Stimulated activated CD4-positive, alpha-beta T cell treated with anti-CD3 and anti-CD28 coated beads, Interleukin-15, amount 100 ng/mL, for 1 hour (primary cell): ENCODE measurements at places on chromosomes 11 and 22.
A peak's percentile ranks its signal among the peaks of the same experiment; 100 is the strongest.

DNA sequence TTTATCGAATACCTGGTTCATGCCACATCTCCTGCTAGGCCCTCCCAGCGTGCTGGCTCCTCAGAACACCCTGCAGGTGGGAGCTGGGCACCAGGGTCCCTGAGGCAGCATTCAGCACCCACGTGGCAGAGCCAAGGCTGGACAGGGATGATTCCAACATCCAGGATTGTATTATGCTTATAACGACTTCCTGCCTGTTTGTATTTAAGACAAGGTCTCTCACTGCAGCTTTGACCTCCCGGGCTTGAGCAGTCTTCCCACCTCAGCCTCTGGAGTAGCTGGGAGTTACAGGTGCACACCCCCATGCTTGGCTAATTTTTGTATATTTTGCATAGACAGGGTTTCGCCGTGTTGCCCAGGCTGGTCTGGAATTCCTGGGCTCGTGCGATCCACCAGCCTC lies 64.7 kb upstream of the WNT7B start:
- DNase-seq: no peak

GRCh38 chr22:43996170-43996980 lies 27.7 kb upstream of the PARVB start:
- DNase-seq: peak; percentile 34

DNA sequence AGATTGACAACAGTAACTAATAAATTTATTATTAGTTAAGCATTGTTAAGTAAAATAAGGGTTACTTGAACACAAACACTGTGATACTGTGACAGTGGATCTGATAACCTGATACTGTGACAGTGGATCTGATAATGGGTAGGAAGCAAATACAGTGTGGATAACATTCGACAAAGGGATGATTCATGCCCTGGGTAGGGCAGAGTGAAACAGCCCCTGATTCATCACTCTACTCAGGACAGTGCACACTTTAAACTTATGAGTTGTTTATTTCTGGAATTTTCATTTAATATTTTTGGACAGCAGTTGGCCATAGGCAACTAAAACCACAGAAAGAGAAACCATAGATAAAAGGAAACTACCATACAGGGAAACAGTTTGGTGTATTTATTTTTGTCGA lies 60.8 kb upstream of the CTSC start:
- no peak for DNase-seq

GRCh38 chr11:94338651-94339050 lies 34.3 kb downstream of the IZUMO1R start:
- DNase-seq: no peak

- no peak for DNase-seq
Measured at GRCh38 chr11:117909611-117910382, 19.4 kb downstream of the TMPRSS13 start.

DNA sequence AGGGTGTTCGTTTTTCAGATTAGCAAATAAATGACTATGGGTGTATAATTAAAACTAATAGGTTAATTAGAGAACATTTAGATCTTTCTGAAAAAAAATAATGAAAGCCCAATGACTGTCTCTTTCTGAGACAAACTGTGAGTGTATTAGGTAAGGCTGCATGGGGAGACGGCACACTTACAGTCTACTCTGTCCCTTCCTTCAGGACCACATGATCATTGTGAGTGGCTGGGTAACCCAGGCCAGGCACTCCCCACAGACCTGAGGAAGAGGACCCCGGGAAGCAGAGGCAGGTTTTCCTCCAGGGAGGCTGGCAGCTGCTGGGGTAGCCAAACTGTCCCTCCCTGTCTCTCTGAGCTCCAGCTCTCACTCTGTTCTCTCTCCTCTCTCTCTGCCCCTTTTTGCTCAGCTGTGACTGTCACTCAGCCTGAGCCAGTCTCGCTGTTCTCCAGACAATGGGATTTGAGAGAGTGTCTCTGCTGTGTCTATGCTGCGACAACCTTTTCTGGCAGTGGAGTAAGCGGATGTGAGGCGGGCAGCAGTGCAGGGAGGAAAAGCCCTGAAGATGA lies 83.1 kb upstream of the NCAM1 start:
- DNase-seq: no peak

GRCh38 chr11:113289431-113290187 lies 24.8 kb upstream of the TTC12 start:
- DNase-seq: peak; percentile 58

DNA sequence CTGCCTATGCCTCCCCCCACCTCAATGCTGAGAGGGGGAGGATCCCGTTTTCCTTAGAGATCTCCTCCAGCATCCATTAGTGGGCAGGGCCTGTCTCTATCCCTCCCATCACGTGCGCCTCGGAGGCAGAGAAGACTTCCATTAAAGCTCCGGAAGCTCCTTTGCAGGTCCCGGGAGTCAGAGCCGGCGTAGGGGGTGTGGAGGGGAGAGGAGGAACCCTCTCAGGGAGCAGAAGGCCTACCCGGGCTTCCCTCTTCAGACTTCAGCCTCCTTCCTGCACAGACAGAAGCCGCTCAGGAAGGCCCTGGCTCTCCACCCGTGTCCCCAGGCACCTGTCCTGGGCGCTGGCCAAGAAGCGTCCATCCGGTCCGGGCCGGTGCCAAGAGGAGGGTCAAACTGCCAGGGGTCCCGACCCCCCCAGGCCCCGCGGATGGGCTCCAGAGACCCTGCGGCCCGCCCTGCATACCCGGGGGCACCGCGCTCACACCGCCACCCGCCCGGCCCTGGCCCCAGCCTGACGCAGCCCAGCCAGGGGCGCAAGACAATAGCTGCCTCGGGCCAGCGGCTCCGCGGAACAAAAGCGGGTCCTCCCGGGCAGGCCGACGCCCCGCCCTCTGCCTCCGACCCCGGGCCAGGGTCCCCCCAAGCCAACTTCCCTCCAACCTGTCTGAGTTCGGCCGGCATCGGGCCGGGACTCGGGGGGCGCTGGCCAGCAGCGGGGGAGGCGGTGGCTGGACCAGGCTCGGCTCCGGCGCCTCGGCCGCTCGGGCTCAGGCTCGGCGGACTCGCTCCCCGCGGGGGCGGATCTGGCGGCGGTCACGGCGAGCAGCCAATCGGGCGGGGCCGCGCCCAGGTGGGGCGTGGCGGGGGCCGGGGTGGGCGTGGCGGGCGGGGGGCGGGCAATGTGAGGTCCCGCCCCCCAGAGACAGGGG lies 29.9 kb downstream of the ARVCF start:
- DNase-seq: peak; percentile 45

GRCh38 chr11:132106096-132106982 lies 735.9 kb downstream of the NTM start:
- no peak for DNase-seq

DNA sequence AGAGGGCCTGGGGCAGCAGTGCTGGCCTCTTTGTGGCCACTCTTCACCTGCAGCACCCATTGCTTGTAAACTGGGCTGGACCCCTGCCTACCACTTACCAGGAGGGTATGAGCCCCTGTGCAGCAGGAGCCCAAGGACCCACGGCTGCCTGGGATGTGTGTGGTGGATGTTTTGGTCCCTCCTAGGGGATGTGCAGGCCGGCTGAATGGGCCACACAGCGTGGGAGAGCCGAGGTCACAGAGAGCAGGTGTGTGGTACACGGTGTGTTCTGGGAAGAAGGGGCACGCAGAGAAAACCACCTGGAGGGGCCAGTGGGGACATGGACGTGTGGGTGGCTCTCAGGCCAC lies 19.3 kb upstream of the GNB1L start:
- no peak for DNase-seq

GRCh38 chr11:1784761-1785650 lies 21.3 kb upstream of the CTSD start:
- DNase-seq: no peak

DNA sequence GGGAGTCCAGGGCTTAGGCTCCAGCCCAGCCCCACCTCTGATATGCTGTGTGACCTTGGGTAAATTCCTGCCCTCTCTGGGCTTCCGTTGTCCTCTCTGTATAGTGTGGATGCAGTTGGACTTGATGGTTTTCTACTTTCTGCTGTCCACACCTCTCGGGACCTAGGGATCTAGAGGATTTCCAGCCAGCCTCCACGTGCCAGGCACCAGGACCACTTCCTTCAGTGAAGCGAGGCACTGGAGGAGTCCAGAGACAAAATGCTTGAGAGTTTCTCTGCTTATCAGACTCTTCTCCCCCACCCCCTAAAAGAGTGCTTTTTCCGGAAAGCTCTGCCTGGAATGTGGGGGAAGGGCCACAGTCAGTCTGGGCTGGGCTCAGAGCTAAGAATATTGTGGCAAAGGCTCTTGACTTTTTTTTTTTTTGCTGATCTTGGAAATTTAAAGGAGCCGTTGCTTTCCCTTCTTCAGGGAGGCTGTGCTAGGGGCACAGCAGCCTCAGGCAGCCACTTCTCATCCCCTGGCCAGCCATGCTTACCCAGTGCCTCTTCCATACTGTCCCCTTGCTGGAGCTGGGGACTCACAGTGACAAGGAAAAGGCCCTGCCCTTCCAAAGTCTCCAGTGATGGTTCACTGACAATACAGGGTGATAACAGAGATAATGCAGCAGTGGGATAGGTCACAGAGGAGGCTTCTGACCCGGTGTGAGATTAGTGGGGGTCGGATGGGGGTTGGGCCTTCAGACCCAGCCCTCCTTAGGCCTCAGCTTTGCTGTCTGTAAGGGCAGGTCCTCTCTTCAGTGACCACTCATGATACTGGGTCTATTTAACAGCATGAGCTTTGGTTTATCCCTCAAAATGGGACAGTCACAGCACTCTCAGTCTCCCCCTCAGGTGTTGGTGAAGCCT lies 2.9 kb upstream of the SERPINH1 start:
- DNase-seq: no peak

DNA sequence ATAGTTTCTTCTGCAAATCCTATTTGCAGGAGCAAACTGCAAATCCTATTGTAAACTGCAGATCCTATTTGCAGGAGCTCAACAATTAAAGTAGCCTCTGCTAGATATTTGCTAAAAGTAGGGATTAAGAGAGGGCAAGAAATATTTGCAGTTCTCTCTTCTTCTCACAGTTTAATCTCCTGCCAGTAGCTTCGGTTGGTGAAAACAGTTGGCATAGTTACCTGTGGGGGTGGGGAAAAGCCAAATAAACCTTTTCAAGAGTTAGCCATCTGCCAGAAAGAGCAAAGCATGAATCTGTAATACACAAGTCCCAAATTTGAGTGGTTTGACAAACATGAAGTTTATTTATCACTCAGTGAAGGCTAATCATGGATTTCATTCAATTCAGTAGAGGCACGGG lies 942.5 kb downstream of the JRKL start:
- DNase-seq: no peak

- DNase-seq: peak; percentile 55
Measured at GRCh38 chr22:22877523-22878210, 9.9 kb upstream of the IGLL5 start.

GRCh38 chr11:61820174-61820573 lies 3.4 kb upstream of the FADS1 start:
- DNase-seq: no peak

GRCh38 chr11:127789927-127790326 lies 789.4 kb upstream of the KIRREL3 start:
- DNase-seq: no peak

GRCh38 chr11:86473991-86474833 lies 99.5 kb downstream of the CCDC81 start:
- DNase-seq: no peak

DNA sequence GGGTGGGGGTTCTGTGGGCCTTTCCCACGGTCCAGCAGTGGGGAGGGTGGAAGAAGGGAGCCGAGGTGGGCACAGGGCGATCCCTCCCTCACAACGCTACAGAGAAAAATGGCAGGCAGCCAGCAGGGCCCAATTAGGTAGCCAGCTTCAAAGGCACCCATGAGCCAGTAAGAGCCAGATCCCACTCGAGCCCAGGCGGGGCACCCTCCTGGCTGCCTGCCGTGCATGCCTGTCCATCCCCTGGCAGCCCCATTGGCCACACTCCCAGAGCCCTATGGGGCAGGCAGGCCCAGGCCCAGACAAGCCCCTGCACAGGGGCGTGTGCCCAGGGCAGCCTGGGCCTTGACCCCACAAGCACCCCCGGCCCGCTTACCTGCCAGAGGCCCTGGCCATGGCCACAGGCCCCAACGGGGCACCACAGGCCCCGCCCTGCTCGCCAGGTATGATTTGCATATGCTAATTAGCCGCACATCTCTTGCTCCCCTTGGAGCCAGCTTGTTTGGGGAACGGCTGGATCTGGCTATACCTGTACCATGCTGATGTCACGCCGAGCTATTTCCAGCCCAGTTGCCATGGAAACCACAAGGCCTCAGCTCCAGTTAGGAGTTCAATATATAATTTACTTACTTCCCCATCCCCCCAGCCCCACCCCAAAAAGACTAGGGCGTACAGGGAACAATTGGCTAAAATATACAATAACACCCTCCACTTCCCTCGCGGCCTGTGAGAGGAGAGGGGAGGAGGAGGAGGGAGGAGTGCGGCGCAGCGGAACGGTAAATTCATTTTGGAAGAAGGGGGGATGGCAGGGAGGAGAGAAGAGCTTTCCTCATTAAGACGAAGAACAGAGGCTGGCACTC lies 47.5 kb upstream of the TCF20 start:
- DNase-seq: no peak

- peak; percentile 96 for DNase-seq
Measured at GRCh38 chr11:57657194-57658022, at the start of gene CLP1. CLP1 (plus strand) TSS chr11:57657762; CDS start chr11:57659477, 1,715 bp downstream.

GRCh38 chr11:102451681-102452460 lies 694 bp downstream of the TMEM123 start:
- DNase-seq: peak; percentile 56

GRCh38 chr11:1391165-1392075 lies 1.7 kb downstream of the BRSK2 start:
- no peak for DNase-seq

DNA sequence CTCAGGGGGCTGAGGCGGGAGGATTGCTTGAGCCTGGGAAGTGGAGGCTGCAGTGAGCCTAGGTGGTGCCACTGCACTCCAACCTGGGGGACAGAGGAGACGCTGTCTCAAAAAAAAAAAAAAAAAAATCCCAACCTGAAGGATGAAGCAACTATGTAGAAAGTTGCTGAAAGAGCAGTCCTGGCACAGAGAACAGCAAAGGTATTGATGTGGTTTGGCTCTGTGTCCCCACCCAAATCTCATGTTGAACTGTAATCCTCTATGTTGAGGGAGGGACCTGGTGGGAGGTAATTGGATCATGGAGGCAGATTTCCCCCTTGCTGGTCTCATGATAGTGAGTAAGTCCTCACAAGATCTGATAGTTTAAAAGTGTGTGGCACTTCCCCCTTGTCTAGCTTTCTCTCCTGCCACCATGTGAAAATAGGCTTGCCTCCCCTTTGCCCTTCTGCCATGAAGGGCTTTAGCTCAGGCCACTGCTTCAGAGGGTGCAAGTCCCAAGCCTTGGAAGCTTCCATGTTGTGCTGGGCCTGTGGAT lies 10.7 kb upstream of the SERPING1 start:
- no peak for DNase-seq
